Activated CD8-positive, alpha-beta T cell treated with anti-CD3 and anti-CD28 coated beads, Interleukin-2, amount 10 ng/mL, durations not matched to agents 7 days and 5 days (primary cell): ENCODE measurements at places on chromosomes 12 and 14.

- H3K27me3 ChIP-seq = no peaks in the 10 kb centered on the region
- no peaks in the 10 kb centered on the region for H3K36me3 ChIP-seq
- no peak overlapping the region for H3K4me3 ChIP-seq
- H3K4me1 ChIP-seq = no peaks in the 10 kb centered on the region
Measured at GRCh38 chr12:128755566-128755965, 68.2 kb downstream of the SLC15A4 start.

DNA sequence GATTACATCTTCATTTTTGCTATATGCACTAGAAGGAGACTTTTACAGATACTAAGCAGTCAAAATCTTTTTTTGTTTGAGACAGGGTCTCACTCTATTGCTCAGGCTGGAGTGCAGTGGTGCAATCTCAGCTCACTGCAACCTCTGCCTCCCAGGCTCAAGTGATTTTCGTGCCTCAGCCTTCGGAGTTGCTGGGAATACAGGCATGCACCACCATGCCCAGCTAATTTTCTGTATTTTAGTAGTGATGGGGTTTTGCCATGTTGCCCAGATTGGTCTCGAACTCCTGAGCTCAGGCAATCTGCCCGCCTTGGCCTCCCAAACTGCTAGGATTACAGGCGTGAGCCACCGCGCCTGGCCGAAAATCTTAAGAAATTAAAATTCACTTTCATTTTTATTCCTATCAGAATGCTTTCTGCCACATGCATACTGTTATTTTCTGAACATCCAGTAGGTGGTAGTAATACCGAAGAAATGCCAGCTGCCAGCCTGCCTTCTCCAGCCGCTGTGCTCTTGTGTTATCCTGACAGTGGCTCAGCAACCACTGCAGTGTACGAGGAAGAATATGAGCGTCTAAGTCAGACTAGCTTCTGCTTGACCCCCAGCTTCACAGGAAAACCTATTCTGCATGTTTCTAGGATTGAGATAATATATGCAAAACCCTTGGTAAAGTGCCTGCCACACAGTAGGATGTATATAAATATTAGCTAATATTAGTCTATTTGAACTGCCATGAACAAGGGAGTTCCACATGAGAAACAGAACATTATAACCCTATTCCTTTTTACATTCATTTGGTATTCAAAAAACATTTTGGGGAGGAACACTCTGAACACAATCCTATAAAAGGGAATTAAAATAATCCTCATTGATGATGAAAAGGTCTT is 54.2 kb downstream of the RPAP3 start:
- DNase-seq = peak; percentile 65
- peaks cover 12% of the 10 kb centered on the region for H3K4me1 ChIP-seq
- peaks cover 5% of the 10 kb centered on the region for H3K36me3 ChIP-seq
- no peak overlapping the region for H3K4me3 ChIP-seq
- H3K27me3 ChIP-seq = no peaks in the 10 kb centered on the region

GRCh38 chr12:67795236-67795635 is 146.7 kb downstream of the DYRK2 start:
- H3K27ac ChIP-seq = no peak overlapping the region
- DNase-seq = no peak
- peaks cover 3% of the 10 kb centered on the region for H3K4me1 ChIP-seq
- H3K4me3 ChIP-seq = no peak overlapping the region
- H3K36me3 ChIP-seq = no peaks in the 10 kb centered on the region

- peak within 1 kb of the TSS; percentile 98 for H3K4me3 ChIP-seq
- peak within 1 kb of the TSS; percentile 98 for H3K27ac ChIP-seq
- H3K36me3 ChIP-seq = peaks cover 5% of the 10 kb centered on the region
- H3K27me3 ChIP-seq = no peaks in the 10 kb centered on the region
Measured at GRCh38 chr12:121580959-121581685, at the start of gene KDM2B. Gene KDM2B, minus strand, starts transcription at chr12:121581023. Its CDS starts 112 bp downstream, at chr12:121580911.

DNA sequence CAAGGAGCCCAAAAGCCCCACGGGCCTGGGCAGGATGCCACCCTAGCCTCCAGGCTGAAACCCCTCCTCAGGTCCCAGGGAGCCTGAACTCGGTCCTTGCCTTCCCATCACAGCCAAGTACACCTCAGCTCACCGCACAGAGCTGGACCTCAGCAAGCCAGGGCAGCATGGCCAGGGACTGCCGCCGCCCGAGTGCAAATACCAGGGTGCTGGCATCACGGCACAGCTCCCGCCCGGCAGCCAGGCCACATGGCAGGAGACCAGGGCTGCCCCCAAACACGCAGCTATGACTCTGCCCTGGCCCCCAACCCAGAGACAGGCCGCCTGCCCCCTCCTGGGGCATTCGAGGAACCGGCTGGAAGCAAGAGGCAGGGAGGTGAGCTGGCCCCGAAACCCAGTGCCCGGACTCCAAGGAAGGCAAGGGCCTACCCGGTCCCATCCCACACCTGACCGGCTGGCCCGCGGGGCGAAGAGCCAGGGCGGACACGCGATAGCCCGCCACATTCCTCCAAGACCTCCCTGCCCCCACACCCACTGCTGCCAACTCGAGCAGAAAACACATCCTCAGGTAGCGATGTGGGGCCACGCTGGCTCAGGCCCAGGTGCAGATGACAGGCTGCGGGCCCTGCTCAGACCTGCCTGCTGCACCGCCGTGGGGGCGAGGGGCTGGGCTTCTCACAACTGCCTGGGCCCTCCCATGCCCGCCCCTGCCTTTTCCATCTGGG is 2.7 kb downstream of the JAG2 start:
- H3K27me3 ChIP-seq = peaks cover 19% of the 10 kb centered on the region
- H3K4me1 ChIP-seq = peaks cover 15% of the 10 kb centered on the region
- H3K4me3 ChIP-seq = no peak overlapping the region
- no peak overlapping the region for H3K27ac ChIP-seq

DNA sequence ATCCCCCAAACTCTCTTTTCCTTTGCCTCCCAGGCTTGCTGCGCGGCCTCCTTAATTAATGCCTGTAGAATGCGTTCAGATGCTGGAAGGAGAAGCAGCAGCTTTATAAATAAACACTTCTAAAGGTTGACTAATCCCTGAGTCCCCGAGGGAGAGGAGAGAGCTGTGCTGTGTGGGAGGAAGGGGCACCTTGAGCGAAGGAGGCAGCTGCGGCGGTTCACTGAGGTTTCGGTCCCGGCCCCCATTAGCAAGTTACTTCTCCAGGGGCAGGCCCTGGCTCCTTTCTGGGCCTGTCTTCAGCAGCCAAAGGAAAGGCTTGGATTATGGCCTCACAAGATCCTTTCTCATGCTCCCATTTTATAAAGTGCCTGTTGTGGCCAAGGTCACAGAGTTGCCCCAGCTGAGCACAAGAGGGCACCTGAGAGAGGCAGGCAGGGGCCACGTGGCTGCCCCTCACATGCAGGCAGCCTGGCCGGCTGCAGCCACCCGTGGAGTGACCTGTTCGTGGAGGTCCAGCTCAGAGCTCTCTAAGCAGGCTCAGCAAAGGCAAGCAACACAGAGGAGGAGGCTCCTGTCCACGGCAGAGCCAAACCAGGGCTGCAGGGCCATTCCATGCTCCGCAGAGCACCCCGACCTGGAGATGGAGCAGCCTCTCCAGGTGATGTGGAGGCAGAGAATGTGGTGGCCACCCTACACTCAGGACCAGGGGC is 15.0 kb upstream of the CACNA2D4 start:
- H3K27ac ChIP-seq = no peak overlapping the region
- DNase-seq = no peak
- H3K36me3 ChIP-seq = no peaks in the 10 kb centered on the region
- no peak overlapping the region for H3K4me3 ChIP-seq
- H3K27me3 ChIP-seq = no peaks in the 10 kb centered on the region
- H3K4me1 ChIP-seq = peaks cover 11% of the 10 kb centered on the region

DNA sequence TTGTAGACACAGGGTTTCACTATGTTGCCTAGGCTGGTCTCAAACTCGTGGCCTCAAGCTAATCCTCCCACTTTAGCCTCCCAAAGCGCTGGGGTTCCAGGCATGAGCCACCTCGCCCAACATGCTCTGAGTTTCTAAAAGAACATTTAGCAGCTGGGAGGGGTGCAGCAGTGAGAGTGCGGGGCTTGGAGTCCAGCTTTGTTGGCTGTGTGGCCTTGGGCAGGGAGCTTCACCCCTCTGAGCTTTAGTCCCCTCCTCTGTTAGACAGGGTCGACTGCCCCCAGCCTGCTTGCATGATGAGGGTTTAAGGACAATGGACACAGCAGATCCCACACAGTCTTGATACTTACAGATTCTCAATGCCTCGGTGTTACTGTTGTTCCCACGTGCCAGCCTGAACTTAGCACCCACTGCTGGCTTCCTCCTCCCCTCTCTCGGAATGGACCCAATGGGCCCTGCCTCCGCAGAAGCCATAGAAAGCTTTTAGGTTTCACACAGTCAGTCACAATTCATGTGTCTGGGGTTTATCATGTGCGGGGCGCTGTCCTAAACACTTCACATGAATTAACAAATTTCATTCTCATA is 54.6 kb downstream of the PSMA6 start:
- H3K4me3 ChIP-seq = no peak overlapping the region
- H3K36me3 ChIP-seq = no peaks in the 10 kb centered on the region
- no peak for DNase-seq
- H3K27ac ChIP-seq = no peak overlapping the region
- peaks cover 4% of the 10 kb centered on the region for H3K27me3 ChIP-seq
- peaks cover 32% of the 10 kb centered on the region for H3K4me1 ChIP-seq

- H3K4me1 ChIP-seq = no peaks in the 10 kb centered on the region
- no peak overlapping the region for H3K27ac ChIP-seq
- DNase-seq = no peak
- H3K36me3 ChIP-seq = no peaks in the 10 kb centered on the region
- no peaks in the 10 kb centered on the region for H3K27me3 ChIP-seq
- no peak overlapping the region for H3K4me3 ChIP-seq
Measured at GRCh38 chr12:75162845-75163244, 46.8 kb downstream of the KCNC2 start.

DNA sequence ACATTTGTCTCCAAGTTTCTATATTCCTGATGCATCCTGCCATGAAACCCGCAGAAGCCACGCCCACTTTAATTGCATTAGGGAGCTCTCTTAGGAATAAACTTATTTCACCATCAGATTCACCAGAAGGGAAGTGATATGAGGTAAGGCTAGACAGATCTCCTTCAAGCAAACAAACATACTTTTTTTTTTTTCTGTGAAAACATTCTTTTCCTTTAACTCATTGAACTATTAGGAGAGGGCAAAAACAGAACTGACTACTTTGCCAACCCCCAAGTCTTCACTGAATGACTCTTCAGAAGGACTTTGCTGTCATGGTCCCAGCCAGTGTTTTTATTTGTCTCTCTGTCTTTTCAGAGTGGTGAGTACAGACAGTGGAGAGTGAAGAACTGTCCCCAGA is 48.4 kb downstream of the GTF2A1 start:
- H3K27ac ChIP-seq = no peak overlapping the region
- no peak overlapping the region for H3K4me3 ChIP-seq
- H3K27me3 ChIP-seq = no peaks in the 10 kb centered on the region
- DNase-seq = no peak
- H3K4me1 ChIP-seq = peaks cover 48% of the 10 kb centered on the region
- H3K36me3 ChIP-seq = peaks cover 6% of the 10 kb centered on the region

DNA sequence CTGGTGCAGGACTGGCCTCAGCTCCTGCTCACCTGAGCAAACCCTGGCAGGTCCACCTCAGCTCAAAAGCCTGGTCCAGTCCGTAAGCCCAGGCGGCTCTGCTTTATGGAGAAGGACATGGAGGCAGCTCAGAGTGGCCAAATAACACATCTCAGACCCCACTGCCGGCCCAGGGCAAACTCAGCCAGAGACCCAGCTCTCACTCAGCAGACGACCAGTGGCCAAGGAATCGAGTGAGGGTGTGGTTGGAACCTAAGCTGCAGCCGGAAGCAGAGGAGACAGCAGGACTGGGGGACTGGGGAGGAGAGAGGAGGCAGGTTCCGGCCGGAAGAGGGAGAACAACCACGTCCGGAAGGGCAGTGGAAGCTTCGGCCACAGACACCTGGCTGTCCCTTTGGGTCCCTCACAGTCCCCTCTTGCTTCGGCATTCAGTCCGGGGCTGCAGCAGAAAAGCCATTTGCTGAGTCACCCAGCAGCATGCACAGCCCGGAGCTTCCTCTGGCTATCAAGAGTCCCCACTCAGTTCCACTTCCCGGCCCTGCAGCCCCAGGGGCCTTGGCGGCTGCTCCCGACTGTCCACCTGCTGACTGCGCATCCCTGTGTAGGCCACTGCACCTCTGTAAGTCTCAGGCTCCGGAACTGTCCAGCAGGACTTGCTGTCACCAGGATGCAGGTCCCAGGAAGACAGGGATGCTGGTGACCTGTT is 104.0 kb downstream of the CALM1 start:
- no peak overlapping the region for H3K4me3 ChIP-seq
- no peaks in the 10 kb centered on the region for H3K36me3 ChIP-seq
- H3K27me3 ChIP-seq = peaks cover 5% of the 10 kb centered on the region
- peaks cover 8% of the 10 kb centered on the region for H3K4me1 ChIP-seq

DNA sequence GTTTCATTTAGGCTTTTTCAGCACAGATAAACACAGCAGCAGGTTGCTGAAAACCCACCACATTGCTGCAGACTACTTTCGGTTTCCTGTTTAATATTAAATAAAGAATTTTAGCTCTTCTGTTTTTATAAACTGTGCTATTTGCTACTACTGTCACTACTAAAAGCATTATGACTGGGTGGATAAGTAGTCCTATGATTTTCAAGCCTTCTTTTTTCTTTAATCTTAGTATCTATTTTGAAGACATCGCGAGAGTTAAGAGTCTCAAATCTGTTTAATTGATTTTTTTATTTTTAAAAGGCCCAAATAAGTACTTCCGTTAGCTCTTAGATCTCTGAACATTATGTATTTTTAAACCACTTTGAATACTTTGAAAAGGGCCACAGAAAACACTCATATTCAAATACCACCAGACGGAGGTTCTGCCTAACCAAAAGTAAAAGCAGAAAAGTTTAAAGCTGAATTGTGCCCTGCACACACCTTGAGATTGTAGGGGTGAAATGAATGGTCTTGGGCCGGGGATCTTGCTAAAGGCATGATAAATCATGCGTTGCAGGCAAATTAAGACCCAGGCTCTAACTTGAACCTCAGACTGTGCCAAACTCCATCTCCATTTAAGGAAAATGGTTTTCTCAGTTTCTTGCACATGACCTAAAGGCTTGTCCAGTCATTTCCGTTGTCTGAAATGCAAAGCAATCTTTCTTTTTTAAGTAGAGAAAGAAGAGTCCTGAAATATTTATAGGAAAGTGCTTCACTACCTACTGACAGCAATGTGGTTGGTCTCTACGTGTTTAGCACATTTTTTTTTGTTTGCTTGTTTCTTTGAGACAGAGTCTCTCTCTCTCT is 13.6 kb upstream of the FOXN3 start:
- H3K4me3 ChIP-seq = peak overlapping the region; percentile 70
- peaks cover 75% of the 10 kb centered on the region for H3K4me1 ChIP-seq
- peaks cover 10% of the 10 kb centered on the region for H3K36me3 ChIP-seq
- H3K27ac ChIP-seq = peak overlapping the region; percentile 95
- peak; percentile 61 for DNase-seq
- no peaks in the 10 kb centered on the region for H3K27me3 ChIP-seq

DNA sequence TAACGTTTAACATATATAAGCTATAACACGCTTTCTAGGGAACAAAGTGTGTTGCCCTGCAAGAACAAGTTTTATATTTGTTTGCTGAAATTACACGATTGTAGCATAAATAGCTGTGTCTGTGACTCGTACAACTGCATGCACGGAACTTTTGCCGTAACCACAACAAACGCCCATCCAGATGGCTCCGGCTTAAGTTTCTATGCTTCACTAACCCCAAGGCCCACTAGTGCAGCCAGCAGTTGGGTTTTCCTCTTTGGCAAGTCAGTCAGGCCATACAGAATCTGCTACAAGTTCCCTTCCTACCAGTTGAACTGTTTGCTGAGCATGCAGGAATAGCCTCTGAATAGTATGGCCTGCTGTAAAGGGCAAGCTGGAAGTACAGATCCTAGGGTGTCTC is 12.1 kb downstream of the CSRP2 start:
- H3K4me1 ChIP-seq = no peaks in the 10 kb centered on the region
- H3K36me3 ChIP-seq = no peaks in the 10 kb centered on the region
- H3K4me3 ChIP-seq = no peak overlapping the region

GRCh38 chr12:65414526-65414925 is 136.0 kb downstream of the MSRB3 start:
- H3K4me3 ChIP-seq = no peak overlapping the region
- no peaks in the 10 kb centered on the region for H3K27me3 ChIP-seq
- H3K36me3 ChIP-seq = no peaks in the 10 kb centered on the region
- no peak for DNase-seq
